CD4-positive, alpha-beta T cell (primary cell): ENCODE measurements at places on chromosomes 1 and 21. TPM values are rescaled to one million over a fixed set of nuclear protein-coding genes. Genes with fewer than 3 reads are reported as not detected.

GRCh38 chr1:160261556-160261892, 825 bp downstream of the DCAF8 start:
- peak; percentile 85 for DNase-seq

SNX27 gene
- 13.2 TPM for total RNA-seq

KRTAP22-1 gene
- not detected for total RNA-seq

DNA sequence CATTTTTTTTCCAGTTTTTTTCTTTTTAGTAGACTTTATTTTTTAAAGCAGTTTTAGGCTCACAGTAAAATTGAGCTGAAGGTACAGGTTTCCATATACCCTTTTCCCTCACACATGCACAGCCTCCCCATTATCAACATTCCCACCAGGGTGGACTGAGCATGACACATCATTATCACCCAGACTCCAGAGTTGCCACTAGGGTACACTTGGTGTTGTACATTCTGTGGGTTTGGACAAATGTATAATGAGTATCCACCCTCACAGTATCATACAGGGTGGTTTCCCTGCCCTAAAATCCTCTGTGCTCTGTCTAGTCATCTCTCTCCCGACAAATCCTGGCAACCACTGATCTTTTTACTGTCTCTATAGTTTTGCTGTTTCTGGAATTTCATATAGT, 3.0 kb upstream of the AIM2 start:
- no peak for DNase-seq

MUL1 gene
- 17.6 TPM for total RNA-seq

- no peak for DNase-seq
Observed at GRCh38 chr1:241513378-241513777, 6.2 kb downstream of the FH start.

- no peak for DNase-seq
Observed at GRCh38 chr1:41844255-41844654, 74.5 kb downstream of the HIVEP3 start.

GRCh38 chr1:113109908-113110554, 37.0 kb downstream of the LRIG2 start:
- DNase-seq, result no peak

GRCh38 chr21:33026443-33026858, 716 bp downstream of the OLIG2 start:
- no peak for DNase-seq

- no peak for DNase-seq
Observed at GRCh38 chr1:11654939-11655808, 497 bp downstream of the FBXO44 start.

GRCh38 chr1:246293366-246294121, 213.5 kb downstream of the SMYD3 start:
- no peak for DNase-seq

DNA sequence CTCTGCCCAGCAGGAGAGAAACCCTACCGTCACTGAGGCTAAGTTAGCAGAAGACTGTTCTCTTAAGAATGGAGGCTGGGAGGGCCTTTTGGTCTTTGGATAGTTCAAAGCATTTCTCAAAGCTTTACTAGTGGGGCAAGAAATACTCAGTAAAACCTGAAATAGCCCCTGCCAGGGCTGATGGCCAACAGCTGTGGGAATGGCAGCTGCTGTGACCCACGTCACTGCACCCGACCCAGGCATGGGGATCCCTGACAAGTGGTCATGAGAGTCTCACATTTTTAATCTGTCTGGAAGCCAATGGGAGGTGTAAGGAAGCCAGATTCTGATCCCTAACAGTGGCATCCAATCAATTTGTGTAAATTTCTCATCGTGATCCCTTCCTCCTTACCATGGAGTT, 44.5 kb upstream of the ENAH start:
- no peak for DNase-seq

PAX7 gene
- total RNA-seq, result not detected
